ENCODE measurements at places on chromosomes 4 and X.

DNA sequence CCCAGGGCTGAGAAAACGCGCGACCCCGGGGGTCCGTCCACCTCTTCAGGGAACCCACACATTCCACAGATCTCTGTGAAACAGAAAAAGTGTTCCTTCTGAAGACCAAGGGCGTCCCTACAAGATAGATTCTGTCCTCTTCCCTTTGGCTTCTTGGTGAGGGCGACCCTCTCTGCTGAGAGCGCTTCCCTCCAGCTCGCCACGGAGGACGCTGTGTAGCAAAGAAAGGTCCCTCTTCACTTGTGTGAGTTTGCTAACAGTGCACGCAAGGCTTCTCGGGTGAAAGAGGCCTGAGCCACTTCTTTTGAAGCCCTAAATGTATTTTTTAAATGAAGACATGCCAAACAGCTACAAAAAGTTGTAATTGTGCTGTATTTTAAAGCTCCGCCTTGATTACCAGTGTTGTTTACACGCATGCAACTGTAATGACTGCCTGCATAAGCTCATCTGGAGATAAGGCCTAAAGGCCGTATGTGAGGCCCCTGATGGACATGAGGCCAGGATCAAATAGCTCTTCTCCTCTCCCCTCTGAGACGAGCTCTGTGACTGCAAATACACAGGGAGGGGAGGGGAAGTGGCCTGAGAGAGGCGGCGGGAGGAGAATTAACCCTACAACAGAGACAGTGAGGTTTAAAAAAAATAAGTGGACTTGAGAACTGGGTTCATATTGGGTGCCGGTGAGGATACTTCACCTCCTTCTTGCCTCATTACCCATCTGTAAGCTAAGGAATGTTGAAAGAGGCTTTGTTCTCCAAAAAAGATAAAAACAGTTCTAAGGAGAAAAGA lies 95.5 kb downstream of the SOWAHB start:
- no peak overlapping the region for H3K4me3 ChIP-seq
- H3K27me3 ChIP-seq, result peaks cover 52% of the 10 kb centered on the region
- no peaks in the 10 kb centered on the region for H3K4me1 ChIP-seq
- H3K27ac ChIP-seq, result no peak overlapping the region
- no peak for DNase-seq

- peak overlapping the region; percentile 86 for H3K4me3 ChIP-seq
- peaks cover 5% of the 10 kb centered on the region for H3K36me3 ChIP-seq
- no peak for DNase-seq
- no peaks in the 10 kb centered on the region for H3K27me3 ChIP-seq
These were observed 30.5 kb downstream of the RHOH start for GRCh38 chr4:40227284-40227683.

- H3K4me3 ChIP-seq, result no peak overlapping the region
- peaks cover 61% of the 10 kb centered on the region for H3K27me3 ChIP-seq
- DNase-seq, result no peak
- peaks cover 7% of the 10 kb centered on the region for H3K4me1 ChIP-seq
- peaks cover 10% of the 10 kb centered on the region for H3K36me3 ChIP-seq
- H3K27ac ChIP-seq, result no peak overlapping the region
These were observed 36.7 kb upstream of the SLC25A4 start for GRCh38 chr4:185106353-185106752.

GRCh38 chrX:152991123-152991522 lies 2.8 kb downstream of the PNMA5 start:
- DNase-seq, result no peak
- H3K4me3 ChIP-seq, result peak overlapping the region; percentile 64
- peaks cover 12% of the 10 kb centered on the region for H3K4me1 ChIP-seq
- no peaks in the 10 kb centered on the region for H3K27me3 ChIP-seq

DNA sequence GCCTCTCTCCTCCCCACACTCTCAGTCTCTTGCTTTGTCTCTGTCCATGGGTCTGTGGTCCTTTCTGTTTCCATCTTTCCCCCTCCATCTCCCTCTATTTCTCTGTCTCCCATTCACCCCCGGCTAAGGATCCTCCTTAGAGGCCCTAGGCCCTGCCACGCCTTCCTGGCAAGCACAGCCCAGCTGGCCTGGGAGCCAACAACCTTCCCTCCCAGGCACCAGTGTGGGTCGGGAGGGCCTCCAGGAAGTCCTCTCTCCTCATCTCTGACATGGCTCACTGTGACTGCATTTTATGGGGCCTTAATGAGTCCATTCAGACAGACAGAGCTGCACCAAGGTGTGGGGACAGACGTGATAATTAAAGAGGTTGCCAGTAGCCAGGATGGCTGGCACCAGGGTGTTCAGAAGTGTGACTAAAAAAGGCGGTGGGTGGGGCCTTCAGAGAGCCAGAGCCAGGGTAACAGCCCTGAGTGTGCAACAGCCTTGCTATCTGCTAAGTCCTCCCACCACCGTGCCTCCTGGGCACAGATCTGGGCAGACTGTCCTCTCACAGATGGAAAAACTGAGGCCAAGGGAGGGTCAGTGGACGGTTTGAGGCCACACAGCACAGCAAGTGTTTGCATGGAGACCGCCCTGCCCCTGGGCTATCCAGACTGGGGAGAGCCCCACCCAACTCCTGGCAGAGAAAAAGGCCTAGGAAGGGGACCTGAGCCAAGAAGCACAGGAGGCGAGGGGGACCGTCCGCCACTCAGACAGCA lies 31.5 kb downstream of the BLOC1S4 start:
- DNase-seq, result no peak
- H3K27me3 ChIP-seq, result peaks cover 16% of the 10 kb centered on the region
- peaks cover 12% of the 10 kb centered on the region for H3K4me1 ChIP-seq
- no peak overlapping the region for H3K27ac ChIP-seq
- H3K36me3 ChIP-seq, result peaks cover 2% of the 10 kb centered on the region

GRCh38 chr4:150462743-150463142 lies 119.2 kb upstream of the MAB21L2 start:
- no peak for DNase-seq
- peaks cover 4% of the 10 kb centered on the region for H3K4me1 ChIP-seq
- peaks cover 12% of the 10 kb centered on the region for H3K36me3 ChIP-seq

- no peaks in the 10 kb centered on the region for H3K4me1 ChIP-seq
- no peak for DNase-seq
- H3K4me3 ChIP-seq, result no peak overlapping the region
- H3K27me3 ChIP-seq, result no peaks in the 10 kb centered on the region
- no peak overlapping the region for H3K27ac ChIP-seq
These were observed 1163.5 kb upstream of the PABPC4L start for GRCh38 chr4:135365065-135365464.

- peaks cover 29% of the 10 kb centered on the region for H3K4me1 ChIP-seq
- H3K36me3 ChIP-seq, result peaks cover 3% of the 10 kb centered on the region
- peak overlapping the region; percentile 88 for H3K27ac ChIP-seq
These were observed 16.6 kb downstream of the DCK start for GRCh38 chr4:71009890-71010588.

- no peaks in the 10 kb centered on the region for H3K36me3 ChIP-seq
- no peak for DNase-seq
- no peaks in the 10 kb centered on the region for H3K4me1 ChIP-seq
- H3K27ac ChIP-seq, result no peak overlapping the region
- H3K27me3 ChIP-seq, result peaks cover 9% of the 10 kb centered on the region
- H3K4me3 ChIP-seq, result no peak overlapping the region
These were observed 24.9 kb upstream of the CXXC4 start for GRCh38 chr4:104519588-104519987.

DNA sequence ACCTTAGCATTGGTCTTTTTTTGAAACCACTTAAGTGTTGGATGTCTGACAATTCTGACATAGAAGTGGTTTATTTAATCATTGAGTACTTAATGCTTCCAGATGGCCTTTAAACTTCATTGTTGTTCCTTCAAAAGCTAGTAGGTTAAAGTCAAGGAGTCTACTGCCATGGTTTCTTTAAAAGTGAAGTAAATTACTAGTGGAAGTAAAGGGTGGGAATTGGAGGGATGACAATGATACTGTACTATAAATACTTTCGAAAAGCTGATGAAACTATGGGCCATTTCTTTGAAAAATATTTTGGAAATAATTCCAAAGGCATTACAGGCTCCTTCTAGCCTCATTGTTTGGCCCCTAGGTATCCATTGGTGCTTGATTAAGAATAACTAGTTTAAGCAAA lies 51.9 kb downstream of the ATP10D start:
- peaks cover 5% of the 10 kb centered on the region for H3K36me3 ChIP-seq
- H3K4me3 ChIP-seq, result no peak overlapping the region
- H3K27me3 ChIP-seq, result no peaks in the 10 kb centered on the region
- H3K4me1 ChIP-seq, result peaks cover 23% of the 10 kb centered on the region
- DNase-seq, result no peak
- no peak overlapping the region for H3K27ac ChIP-seq

GRCh38 chr4:71074452-71075299 lies 81.2 kb downstream of the DCK start:
- no peak for DNase-seq
- H3K27ac ChIP-seq, result peak overlapping the region; percentile 21
- H3K4me1 ChIP-seq, result no peaks in the 10 kb centered on the region

DNA sequence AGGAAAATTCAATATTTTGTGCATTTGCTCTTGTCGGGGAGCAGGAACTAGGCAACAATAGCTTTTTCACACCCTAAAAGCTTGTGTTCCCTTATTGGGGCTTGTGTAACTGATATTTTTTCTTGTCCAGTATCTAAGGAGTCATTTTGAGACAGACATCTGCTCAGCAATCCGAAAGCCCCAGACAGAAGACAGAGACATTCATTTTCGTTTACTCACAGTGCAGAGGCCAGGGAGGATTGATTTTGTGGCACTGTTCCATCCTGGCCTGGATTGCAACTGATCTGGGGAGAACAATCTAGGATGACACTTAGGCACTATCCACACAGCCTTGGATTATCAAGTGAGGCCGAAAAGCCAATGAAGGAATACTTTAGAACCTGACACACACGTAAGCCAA lies 27.4 kb upstream of the PLAC1 start:
- H3K27me3 ChIP-seq, result peaks cover 5% of the 10 kb centered on the region
- no peak overlapping the region for H3K4me3 ChIP-seq
- H3K27ac ChIP-seq, result no peak overlapping the region
- peaks cover 2% of the 10 kb centered on the region for H3K36me3 ChIP-seq
- no peak for DNase-seq
- no peaks in the 10 kb centered on the region for H3K4me1 ChIP-seq

DNA sequence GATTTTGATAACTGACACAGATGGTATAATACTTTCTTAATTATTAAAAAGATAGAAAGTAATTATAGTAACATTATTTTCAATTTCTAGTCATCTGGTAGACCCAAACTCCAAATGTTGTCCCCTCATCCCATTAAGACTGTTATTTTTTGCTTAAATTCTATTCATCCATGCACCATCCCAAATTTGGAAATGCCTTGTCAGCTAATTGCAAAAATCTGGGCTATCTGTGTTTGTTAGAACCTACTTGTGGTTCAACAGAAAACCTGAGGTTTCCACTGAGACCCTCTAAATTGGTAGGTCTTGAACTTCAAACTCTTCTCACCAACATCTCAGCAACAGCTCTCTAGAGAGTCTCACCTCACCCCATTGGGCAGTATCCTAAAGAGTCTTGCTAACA lies 172.2 kb upstream of the ADGRL3 start:
- no peak for DNase-seq
- H3K36me3 ChIP-seq, result no peaks in the 10 kb centered on the region
- H3K27me3 ChIP-seq, result no peaks in the 10 kb centered on the region
- no peaks in the 10 kb centered on the region for H3K4me1 ChIP-seq
- no peak overlapping the region for H3K27ac ChIP-seq
- no peak overlapping the region for H3K4me3 ChIP-seq

GRCh38 chr4:151700566-151701316 lies 60.1 kb downstream of the GATB start:
- H3K4me3 ChIP-seq, result no peak overlapping the region
- peaks cover 2% of the 10 kb centered on the region for H3K4me1 ChIP-seq
- DNase-seq, result no peak

- H3K36me3 ChIP-seq, result peaks cover 2% of the 10 kb centered on the region
- no peak for DNase-seq
- H3K4me1 ChIP-seq, result peaks cover 29% of the 10 kb centered on the region
- H3K4me3 ChIP-seq, result no peak overlapping the region
- no peaks in the 10 kb centered on the region for H3K27me3 ChIP-seq
These were observed 9.3 kb downstream of the HTT start for GRCh38 chr4:3083732-3084131.

DNA sequence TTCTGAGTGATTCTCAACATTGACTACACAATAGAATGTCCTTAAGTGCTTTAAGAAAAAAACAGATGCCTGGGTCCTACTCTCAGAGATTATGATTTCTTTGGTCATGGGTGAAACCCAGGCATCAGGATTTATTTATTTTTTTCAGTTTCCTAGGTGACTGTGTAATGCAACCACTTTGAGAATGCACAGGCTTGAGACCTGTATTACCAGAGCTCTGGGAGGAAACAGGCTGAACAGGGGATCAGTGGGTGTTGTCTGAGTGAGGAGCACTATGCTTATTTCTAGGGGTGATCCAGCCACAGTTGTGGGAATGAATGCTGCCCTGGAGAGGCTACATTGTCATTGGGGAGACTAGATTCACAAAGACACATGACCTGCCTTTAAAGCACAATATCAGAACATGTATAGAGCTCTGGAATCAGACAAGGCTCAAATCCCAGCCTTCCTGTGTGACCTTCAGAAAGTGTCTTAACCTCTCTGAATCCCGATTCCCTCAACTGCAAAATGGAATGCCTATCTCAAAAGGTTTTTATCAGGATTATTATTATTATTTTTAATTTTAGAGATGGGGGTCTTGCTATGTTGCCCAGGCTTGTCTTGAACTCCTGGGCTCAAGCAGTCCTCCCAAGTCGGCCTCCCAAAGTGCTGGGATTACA lies 61.6 kb upstream of the PRPS1 start:
- H3K27ac ChIP-seq, result peak overlapping the region; percentile 54
- no peak for DNase-seq
- peaks cover 2% of the 10 kb centered on the region for H3K4me1 ChIP-seq
- H3K36me3 ChIP-seq, result no peaks in the 10 kb centered on the region
- H3K4me3 ChIP-seq, result no peak overlapping the region
- peaks cover 27% of the 10 kb centered on the region for H3K27me3 ChIP-seq

DNA sequence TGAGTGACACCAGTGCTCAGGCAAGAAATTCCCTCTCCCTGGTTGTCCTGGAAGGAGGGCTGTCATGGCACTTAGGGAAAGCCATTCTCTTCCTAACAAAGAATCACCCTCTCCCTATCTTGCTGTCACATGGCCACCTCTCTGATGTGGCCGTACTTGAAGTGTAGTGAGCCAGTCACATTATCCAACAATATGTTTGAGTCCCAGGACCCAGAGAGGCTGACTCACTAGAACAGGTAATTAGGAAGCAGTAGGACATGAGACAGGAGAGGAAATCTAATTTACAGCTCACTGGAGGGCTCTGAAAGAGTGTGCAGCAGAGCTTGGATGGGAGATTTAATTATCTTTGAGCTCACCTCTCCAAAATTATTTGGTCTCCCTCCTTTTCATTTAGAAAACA lies 299.1 kb downstream of the ARHGAP24 start:
- H3K4me3 ChIP-seq, result no peak overlapping the region
- DNase-seq, result no peak
- no peaks in the 10 kb centered on the region for H3K27me3 ChIP-seq
- no peaks in the 10 kb centered on the region for H3K36me3 ChIP-seq
- no peak overlapping the region for H3K27ac ChIP-seq

GRCh38 chr4:8478801-8479744 lies 38.5 kb downstream of the TRMT44 start:
- no peaks in the 10 kb centered on the region for H3K36me3 ChIP-seq
- H3K4me3 ChIP-seq, result no peak overlapping the region
- peaks cover 6% of the 10 kb centered on the region for H3K4me1 ChIP-seq
- H3K27me3 ChIP-seq, result no peaks in the 10 kb centered on the region
- DNase-seq, result no peak
